ENCODE measurements at places on chromosomes 7 and 10. TPM values are rescaled to one million over a fixed set of nuclear protein-coding genes. Genes with fewer than 3 reads are reported as not detected.
A peak's percentile ranks its signal among the peaks of the same experiment; 100 is the strongest.

Gene ASIC3
- 0.04 TPM for total RNA-seq

Gene TAS2R3
- total RNA-seq, result 0.29 TPM

Gene C10orf90
- total RNA-seq, result not detected

Gene MKX
- total RNA-seq, result 3.2 TPM

Gene SAP25
- 0.62 TPM for total RNA-seq

Gene SSC4D
- 6.4 TPM for total RNA-seq

Gene LMTK2
- 21.6 TPM for total RNA-seq

Gene PRKAR2B
- total RNA-seq, result 4.1 TPM

Gene DPYSL4
- total RNA-seq, result 21.5 TPM

Gene FRMPD2
- 0.41 TPM for total RNA-seq

Gene HOXA7
- total RNA-seq, result 28.8 TPM

Gene SDHAF3
- 16.4 TPM for total RNA-seq

- DNase-seq, result no peak
Observed at GRCh38 chr7:31121601-31122000, 69.5 kb downstream of the ADCYAP1R1 start.

- no peak for DNase-seq
Observed at GRCh38 chr10:4707221-4707620, 118.8 kb upstream of the AKR1E2 start.

- no peak for DNase-seq
Observed at GRCh38 chr7:1886361-1887064, 216.4 kb downstream of the ELFN1 start.

- DNase-seq, result no peak
Observed at GRCh38 chr7:77265666-77266065, 66.0 kb upstream of the FGL2 start.

DNA sequence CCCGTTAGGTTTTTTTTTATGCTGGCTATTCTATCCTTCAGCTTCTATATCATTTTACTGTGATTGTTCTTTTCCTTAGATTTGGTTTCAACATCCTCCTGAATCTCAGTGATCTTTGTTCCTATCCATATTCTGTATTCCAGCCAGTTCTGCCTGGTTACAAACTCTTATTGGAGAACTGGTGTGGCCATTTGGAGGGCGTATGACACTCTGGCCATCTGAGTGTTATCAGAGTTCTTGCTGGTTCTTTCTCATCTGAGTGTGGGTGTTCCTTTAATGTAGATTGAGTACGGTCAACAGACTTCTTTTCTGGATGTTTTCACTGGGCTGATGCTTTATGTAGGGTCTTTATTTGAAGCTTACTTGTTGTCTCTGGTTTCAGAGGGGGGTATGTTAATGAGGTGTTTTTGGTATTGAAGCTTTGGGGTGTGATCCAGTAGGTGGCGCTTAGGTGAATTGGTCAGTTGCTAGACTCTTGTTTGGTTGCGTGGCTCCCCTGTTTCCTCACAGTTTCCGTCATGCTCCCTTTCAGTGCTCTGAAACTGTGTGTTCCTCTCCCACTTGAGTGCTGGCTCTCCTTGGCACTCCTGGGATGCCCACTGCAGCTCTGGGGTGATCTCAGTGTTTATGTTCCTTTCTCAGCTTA lies 80.7 kb downstream of the FANK1 start:
- no peak for DNase-seq

DNA sequence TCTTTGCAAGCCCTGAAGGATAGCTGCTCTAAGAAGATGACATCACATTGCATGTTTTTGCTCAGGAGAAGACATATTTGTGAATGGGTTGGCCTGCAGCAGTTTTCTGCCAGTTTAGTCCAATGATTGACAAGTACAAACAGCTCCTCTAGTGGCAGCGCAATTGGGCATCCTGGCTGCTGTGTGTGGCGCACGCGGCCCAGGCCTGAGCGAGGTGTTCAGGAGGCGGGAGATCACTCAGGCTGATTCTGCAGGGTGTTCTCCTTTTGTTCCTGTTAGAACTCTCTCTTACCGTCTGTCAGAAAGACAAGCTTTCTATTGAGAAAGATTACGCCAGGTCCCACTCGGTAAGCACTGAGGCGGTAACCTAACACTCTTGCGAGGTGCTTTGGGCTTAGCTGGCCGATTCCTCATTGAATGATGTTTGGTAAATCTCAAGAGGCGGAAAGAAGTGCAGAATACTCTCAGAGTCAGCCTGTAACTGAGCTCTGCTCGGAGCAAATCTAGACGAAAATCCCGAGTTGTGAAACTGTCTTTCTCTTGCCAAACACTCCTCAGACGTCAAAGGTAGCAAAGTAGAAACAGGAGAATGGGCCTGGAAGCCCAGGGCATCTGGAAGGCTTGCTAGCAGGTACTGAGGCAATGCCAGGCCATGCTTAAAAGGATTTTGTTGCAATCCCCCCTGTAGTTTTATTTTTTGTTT lies 219.2 kb upstream of the BMPER start:
- DNase-seq, result no peak

- DNase-seq, result no peak
Observed at GRCh38 chr7:100122568-100122967, 3.1 kb downstream of the CNPY4 start.

DNA sequence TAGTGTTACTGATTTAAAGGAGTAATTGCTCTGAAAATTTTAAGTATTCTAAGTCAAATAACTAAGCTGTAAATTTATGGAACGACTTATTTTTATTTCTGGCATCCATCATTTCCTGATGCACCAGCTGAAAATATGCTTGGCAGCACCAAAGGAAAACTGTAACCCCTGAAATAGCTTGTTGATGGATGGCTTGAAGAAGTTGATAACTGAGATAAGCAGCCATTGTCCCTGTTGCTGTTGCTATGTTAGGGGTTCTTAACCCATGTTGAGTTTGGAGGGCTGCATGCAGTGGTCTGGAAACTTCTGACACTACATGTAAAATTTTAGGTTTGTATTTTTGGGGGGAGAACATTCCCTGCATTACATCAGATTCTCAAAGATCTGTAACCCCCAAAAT lies 30.6 kb downstream of the RPA3 start:
- DNase-seq, result no peak

DNA sequence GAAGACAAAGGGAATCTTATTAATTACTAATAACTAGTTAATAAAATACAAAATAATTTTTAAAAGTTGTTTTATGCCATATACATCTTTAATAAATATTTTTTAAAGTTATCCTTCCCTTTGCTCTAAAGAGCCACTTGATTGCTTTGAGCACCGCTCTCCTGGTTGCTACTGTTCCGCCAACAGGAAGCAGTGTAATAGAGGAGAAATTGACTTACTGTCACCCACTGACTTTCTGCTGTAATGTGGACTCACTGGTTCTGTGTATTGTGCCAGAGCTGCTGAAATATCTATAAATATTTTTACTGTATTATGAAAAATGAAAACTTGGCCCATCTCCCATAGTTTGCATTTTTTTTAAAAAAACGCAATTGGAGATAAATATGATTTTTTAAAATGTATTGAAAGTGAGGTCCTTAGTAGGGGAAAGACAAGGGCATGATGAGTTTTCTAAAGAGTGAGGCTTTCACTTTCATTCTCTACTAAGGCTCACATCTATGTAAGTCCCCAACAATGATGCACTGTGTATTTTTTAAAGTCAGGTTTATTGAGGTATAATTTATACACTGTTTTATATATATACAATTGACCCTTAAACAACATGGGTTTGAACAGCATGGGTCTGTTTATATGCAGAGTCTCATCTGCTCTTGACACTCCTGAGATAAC lies 100.5 kb downstream of the NPY start:
- DNase-seq, result no peak

GRCh38 chr7:28615091-28615490 lies 202.8 kb downstream of the CREB5 start:
- DNase-seq, result no peak

DNA sequence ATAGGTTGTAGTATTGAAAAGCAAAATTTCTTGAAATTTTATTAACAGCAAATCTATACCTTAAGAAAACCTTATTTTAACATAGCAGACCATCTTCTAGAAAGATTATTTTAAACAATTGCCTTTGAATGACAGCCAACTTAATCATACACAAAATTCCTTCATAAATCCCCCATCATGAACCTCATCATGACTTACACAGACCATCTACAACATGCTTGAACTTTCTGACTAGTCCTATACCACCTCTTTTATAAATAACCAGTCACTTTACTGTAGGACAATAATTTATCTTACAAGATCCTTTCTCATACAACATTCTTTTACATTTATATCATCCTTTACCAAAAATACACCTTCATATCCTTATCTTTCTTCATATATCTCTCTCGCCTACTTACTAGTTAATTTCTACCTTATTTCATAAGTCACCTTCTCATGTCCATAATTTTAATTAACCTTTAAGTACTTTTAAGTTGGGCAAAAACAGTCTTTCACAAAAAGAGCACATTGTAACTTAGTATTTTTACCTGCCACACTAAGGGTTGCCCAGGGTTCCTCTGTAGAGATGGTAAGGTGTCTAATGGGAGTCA lies 16.6 kb upstream of the PTN start:
- DNase-seq, result no peak

DNA sequence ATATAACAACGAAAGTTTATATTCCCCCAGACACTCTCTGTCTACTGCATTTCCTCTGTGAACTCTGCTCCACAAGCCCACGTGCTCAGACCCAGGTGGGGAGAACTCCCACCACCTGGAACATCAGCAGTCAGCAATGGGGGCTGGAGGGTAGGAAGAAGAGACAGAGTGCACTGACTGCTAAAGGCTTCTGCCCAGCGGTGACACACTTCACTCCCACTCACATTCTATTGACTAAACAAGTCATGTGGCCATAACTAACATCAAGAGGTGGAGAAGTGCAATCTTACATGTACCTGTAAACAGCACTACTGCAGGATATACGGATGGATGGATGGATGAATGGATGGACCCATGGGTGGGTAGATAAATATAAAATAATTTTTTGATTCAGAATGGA lies 122.2 kb downstream of the MPP7 start:
- no peak for DNase-seq

- DNase-seq, result no peak
Observed at GRCh38 chr7:18583305-18583704, 87.8 kb downstream of the HDAC9 start.

DNA sequence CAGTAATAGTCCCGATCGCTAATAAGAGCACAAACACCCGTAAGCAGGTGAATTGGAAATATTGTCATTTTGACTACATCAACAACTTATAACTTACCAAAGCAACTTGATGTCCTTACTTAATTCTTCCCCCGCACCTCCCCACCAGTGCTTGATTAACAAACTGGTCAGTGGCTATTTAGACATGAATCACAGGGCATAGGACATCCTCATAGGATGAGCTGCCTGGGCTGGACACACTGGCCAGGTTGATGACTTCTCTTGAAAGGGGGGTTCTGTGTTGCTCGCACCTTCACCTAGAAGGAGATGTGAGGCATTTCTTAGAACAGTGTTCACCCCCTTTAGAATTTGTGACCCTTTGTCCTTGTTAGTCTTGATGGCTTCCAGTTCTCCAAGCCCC lies 163.2 kb downstream of the TCF7L2 start:
- no peak for DNase-seq

DNA sequence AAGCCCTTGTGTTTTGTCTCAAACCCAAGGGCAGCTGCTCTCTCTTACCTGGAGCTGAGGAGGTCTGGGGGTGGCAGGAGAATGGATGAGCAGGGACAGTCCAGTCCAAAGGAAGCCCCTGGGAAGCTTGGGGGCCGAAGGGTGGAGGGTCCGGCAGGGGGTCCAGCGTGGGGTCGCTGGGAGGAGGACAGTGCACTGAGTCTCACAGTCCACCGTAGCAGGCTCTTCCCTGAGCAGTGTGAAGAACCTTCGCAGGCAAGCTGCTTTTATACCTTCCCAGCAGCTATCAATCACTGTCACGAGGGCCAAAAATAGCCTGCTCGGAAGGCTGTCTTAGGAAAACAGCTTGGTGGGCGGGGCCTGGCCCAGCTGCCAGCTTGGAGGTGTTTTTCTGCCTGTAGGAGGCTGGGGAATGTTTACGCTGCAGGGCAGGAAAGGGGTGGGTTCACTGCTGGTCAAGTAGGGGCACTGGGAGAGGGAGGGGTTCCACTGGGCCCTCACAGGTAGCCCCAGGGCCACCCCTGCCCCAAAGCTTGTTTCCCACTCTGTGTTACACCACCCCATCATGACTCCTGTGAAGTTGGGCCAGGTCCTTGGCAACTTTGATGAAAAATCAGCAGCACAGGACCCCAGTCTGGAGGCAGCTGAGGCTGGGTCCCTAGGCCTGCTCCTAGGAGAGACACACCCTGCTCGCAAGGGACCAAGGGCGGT lies at the start of gene DEPP1:
TSS of gene DEPP1 (minus strand) at position 240 of the 711 bp plus-strand sequence. CDS start 779 bp downstream, outside the sequence.
- peak; percentile 92 for DNase-seq

DNA sequence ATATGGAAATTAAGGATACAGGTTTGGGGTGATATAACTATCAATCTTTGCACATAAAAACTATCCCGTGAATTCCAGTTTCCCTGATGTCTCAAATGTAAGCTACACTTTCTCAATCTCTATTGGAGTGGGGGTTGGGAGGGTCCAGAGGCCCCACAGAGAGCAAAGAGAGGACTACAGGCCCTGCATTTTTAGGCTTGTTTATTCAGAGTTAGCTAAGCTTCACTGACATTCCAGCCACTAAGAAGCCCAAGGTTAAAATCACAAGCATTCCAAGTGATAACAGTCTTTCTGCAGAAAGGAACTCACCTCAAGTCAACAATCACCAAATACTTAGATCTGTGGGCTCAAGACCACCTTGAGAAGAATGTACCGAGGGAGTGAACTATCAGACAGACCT lies 31.6 kb upstream of the LAMB1 start:
- DNase-seq, result no peak

DNA sequence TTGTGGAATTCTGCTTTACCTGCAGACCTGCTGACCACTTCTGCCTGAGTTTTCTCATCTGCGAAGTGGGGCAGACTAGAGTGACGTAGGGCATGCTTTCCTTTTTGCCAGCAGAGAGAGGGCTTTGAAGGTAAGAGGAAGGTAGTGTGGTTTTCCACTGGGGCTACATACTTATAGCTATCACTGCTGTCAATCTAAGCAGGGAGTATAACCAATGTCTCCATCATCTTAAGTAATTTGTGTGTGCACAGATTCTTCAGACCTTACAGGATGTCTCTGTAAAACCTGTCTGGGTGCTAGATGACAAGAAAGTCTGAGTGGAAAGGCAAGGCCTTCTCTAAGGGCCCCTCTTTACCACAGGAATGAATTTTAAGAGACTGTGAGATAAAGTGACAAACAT lies 106.8 kb downstream of the RBM20 start:
- no peak for DNase-seq

DNA sequence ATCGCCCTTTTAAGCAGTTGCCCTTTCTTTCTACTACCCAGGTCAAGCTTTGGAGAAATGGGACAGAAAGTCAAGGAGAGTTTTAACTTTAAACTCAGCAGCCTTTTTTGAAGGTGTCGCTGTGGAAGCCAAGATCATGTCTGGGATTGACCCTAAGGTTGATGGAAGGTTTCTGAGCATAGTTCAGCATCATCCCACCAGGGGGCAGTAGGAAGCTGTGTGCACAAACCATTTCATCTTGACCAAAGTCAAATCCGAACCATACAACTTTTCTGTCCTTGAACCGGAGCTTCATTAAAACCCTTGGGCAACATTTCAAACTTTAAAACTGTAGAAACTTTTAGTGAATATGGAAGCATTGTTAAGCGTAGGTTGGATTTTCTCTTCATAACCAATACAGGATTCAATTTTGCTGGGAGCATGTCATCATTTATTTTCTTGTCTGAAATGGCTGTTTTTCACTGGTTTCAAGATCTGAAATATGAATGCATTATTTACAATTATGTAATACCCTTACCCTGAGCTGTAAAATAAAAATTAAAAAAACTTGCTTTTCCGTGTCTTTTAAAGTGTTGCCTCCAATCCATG lies 214.4 kb upstream of the KIAA1217 start:
- peak; percentile 19 for DNase-seq

- no peak for DNase-seq
Observed at GRCh38 chr10:124043310-124044142, 49.9 kb downstream of the CHST15 start.

- no peak for DNase-seq
Observed at GRCh38 chr7:143395187-143396149, 13.2 kb downstream of the EPHA1 start.

Measured in kidney epithelial cell (primary cell).